Bronchial epithelial cell (primary cell): ENCODE measurements at places on chromosomes 5 and 9. TPM values are rescaled to one million over a fixed set of nuclear protein-coding genes. Genes with fewer than 3 reads are reported as not detected.

GRCh38 chr5:77394064-77394715 lies 97.9 kb downstream of the WDR41 start:
- DNase-seq = no peak

DNA sequence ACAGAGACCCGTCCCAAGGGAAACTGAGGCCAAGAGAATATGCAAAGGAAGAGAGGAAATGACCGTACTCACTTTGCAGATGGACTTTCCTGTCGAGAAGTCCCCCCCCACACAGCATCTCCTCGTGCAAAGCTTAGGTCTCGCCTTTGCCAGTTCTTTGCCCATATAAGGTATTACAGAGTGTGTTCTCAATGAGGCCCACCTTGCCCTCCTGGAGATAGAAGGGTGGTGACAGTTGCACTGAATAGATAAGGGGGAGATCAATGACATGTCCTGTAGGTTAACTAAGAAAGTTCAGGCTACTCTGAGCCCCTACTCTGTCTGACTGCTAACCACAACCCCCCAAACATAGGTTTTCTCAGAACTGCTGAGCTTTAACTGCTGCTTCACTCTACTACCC lies 68.2 kb upstream of the SPTLC1 start:
- DNase-seq = no peak

DNA sequence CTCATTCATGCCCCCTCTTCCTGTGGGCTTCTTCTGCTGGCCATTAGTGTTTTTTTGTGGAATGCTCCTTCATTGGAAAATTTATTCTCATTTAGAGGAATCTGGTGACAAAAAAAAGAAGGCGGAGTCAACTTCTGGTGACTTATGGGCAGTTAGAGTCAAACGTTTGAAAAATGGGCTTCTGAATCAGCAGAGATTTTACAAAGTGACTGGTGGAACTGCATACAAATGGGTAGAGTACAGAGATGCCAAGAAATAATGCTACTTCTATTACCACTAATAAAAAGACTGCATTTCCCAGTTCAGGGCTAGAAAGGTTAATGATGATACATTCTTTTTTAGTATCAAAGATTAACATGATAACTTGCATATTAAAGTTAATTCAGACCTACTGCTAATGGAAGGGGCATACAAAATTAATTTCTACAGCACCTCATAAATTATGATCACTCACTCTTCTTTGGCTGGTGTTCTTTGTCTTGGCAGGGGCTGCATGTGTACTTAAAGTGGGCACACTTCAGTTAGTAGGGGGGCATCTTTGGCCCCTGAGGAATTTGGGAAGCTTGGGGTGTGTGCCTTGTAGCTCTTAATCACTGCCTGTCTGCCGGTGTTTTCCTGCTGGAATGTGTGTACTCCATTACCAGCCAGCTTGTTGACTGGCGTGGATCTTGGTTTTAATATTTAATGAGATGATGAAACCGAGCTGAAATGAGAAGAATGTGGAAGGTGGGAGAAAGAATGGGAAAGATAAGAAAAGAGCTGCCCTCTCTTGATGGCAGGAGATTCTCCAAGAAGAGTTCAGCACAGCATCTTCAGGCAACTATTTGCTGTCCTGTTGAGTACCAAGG lies 148.9 kb downstream of the DOCK2 start:
- no peak for DNase-seq

GRCh38 chr5:82332886-82333615 lies 54.9 kb upstream of the RPS23 start:
- no peak for DNase-seq

- DNase-seq = no peak
These were observed 371.5 kb downstream of the NR2F1-AS1 start for GRCh38 chr5:93209476-93209875.

DNA sequence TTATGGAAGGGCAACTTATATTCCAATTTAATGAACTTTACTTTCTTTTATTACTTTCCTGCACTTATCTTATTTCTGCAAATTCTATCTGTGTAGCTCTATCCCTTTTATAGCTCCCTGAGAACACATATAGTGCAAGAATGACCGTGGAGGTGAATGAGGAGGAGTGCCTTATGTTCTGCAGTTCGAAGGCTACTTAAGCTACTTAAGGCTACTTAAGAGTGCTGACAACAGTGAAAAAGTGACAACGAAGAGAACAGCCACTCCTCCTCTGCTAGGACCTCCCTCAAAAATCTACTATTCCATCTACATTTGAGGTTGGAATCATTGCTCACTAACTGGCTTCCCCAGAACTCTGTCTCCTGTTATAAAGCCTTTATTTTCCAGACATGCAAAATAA lies 1365.7 kb upstream of the C9orf72 start:
- no peak for DNase-seq

- DNase-seq = peak; percentile 29
These were observed 1.1 kb upstream of the SMC2 start for GRCh38 chr9:104092875-104093600.

GRCh38 chr5:127187706-127188105 lies 102.9 kb upstream of the MEGF10 start:
- DNase-seq = no peak

- DNase-seq = peak; percentile 3
These were observed 103.0 kb downstream of the SPATA31D1 start for GRCh38 chr9:82091610-82092009.

DNA sequence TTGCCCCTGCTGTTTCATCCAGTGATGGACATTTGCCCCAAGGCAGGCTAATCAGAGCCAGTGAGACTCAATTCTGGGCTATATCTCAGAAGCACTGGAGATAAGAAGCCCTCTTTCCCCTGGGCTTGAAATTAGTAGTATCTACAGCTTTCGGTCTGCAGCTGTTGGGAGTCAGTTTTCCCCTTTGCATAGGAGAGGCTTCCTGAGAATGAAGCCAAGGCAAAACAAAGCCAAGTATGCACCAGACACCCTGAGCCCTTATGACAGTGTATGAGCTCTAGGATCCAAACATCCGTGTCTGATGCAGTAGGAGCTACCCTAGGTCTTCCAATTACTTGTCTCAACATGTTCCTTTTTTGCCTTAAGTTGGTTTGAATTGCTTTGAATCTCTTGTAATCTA lies 79.2 kb upstream of the PANK3 start:
- DNase-seq = peak; percentile 87

DNA sequence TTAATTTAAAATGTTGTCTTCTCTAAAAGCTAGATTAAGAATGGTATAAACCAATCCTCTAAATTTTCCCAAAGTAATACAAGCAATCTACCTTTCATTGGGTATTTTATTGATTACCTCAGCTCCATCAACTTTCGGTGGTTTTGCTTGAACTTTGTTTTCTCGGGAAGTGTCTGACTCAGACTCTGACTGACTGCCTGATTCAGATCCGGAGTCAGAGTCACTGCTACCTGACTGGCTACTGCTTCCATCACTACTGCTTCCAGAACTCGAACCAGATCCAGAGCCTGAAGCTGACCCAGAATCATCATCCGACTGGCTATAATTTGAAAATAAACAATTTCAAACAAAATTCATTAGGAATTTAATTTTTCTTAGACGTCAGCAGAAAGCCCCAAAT lies 24.0 kb downstream of the CHD1 start:
- DNase-seq = peak; percentile 71

The ARL14EPL gene
- not detected in 2 replicates for total RNA-seq

The LRRTM2 gene
- not detected in 2 replicates for total RNA-seq

The KCNT1 gene
- not detected in 2 replicates for total RNA-seq

The FOXD4L3 gene
- total RNA-seq = not detected in 2 replicates

The LAMC3 gene
- not detected in 2 replicates for total RNA-seq

The NMUR2 gene
- total RNA-seq = not detected in 2 replicates

The PPP2CA gene
- 109 and 133 TPM in 2 replicates for total RNA-seq

The SLC34A1 gene
- not detected in 2 replicates for total RNA-seq

The BRINP1 gene
- total RNA-seq = 0.13 and 1.6 TPM in 2 replicates

The SPINK13 gene
- total RNA-seq = not detected in 2 replicates
